Large intestine (tissue), 12 donors: ENCODE measurements at places on chromosomes 4 and X. TPM values are rescaled to one million over a fixed set of nuclear protein-coding genes. Genes with fewer than 3 reads are reported as not detected.

GRCh38 chr4:64814616-64815015, 405.4 kb upstream of the TECRL start:
- no peak for DNase-seq

Gene GRID2
- 0.57 TPM for polyA plus RNA-seq

DNA sequence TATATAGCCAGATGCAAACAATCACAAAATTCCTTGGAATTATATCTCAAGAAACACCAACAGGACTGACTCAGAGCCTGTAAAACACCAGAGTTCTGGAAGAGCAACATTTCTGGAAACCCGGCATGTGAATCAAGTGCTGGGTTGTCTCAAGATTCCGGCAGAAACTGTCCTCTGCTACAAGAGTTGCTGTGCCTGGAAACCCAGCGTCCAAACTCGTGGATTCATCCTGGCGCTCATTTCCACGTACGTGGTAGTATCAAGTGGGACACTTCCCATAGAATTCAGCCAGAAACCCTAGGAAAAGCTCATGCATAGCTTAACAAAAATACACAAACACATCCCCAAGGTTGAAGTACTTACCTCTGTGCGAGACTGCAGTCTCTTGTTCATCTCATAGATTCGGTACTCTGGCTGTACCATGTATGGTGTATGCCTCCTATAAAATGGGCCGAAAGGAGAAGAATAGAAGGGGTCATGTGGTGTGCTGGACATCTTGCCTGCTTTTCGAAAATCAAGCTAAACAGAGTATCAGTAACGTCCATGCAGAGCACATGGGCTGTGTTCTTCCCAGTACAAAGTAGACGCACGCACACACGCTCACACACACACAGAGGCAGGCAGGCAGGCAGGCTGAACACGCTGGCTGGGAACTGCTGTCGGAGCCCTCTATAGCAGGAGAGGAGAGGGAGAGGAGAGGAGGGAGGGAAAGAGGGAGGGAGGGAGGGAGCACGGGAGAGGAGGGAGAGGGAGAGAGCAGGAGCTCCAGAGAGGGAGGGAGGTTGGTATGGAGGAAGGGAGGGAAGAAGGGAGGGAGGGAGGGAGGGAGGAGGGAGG, at the start of gene LDB2:
Gene LDB2 (minus strand): TSS at position 655 of the 837 bp plus-strand sequence.
- peak; percentile 45 for DNase-seq

DNA sequence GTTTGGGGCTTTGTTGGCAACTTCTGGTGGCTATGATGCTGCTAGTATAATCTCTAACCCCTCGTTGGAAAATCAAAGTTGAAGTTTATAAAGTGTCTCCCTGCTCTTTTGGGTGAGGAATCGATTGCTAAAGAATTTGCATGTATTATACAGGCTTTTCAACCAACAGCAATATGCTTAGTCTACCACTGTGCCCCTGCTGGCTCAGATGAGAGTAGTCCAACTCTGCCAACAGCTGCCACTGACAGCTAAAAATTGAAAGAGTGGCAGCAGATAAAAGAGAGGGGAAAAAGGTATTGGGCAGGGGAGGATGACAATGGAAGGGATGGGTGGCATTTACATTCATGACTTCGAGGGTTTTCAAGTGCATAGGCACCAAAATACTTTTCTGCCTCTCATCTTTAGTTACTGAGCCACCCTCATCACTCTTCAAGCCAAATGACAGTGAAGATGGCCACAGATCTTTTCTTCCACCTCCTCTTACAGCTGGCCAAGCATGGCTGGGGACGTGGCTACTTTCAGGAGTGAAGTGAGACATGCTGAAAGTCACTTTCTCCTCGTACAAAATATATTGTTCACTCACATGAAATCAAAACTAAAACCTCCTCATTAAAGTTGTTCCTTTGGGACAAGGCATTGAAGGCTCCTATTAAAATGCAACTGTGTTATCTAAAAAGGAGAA, 2.7 kb upstream of the GRIA3 start:
- no peak for DNase-seq

GRCh38 chrX:70044541-70045245, 5.0 kb downstream of the AWAT2 start:
- DNase-seq, result no peak

DNA sequence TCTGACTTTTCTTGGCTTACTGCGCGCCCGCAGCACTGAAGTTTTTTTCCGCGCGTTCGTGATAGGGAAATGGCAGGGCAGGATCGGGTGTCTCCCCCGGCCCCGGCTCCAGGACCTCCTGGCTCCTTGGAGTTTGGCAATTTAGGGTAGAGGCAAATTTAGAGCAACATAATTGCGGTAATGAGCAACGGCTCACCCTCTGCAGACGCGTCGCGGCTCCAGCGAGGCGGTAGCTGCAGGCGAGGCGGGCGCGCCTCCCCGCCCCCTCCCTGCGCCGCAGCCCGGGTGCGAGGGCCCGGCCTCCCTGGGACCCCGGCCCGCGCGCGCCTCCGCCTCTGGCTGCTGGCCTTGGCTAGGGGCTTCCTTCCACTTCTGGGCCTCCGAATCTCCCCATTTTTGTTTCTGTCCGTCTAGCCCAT, 6.2 kb downstream of the MSX1 start:
- DNase-seq, result no peak

Gene GC
- polyA plus RNA-seq, result 50.6 TPM

- no peak for DNase-seq
Observed at GRCh38 chr4:181319629-181320028, 923.6 kb upstream of the TENM3 start.

DNA sequence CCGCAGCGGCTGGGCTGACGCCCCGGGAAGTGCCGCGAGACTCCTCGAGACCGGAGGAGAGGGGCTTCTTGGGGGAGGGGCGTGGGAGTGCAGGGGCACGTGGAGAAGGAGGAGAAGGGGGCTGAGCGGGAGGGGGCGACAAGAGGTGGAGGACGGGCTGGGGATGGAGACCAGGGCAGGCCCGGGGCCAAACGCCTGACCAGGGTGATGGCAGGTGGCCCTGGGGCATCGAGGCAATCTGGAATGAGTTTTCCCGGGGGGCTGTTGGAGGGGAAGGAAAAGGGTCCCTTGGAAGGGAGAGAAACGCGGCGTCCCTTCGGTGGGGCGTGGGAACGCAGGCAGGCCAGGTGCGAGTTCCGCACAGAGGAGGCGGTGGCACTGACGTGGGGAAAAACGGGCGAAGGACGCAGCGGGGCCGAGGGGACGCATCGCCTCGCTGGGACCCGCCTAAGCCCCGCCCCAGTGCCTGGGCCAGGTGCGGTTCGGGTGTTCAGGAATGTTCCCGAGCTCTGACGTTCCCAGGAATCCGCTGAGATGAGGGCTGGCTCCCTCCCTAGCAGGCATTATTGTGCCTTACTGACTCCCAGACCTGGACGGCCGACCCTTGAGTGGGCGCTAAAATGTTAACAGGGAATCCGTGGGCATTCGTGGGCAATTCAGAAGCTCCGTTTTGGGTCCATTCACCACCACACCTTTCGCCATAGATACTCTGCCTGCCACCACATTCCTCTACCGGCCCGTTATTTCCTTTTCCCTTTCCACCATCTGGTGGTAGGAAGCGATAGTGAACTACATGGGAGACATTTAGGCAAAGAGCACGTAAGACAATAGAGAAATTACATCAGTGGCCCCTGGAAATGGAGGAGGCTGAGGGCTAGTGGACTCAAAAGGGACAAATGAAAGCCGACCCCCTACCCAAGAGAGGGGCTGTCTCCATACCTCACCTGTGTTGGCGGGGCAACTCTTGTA, 795 bp upstream of the SH3KBP1 start:
- peak; percentile 44 for DNase-seq

Gene BEX4
- 94.7 TPM for polyA plus RNA-seq

Gene UGT2B11
- polyA plus RNA-seq, result 0.15 TPM

DNA sequence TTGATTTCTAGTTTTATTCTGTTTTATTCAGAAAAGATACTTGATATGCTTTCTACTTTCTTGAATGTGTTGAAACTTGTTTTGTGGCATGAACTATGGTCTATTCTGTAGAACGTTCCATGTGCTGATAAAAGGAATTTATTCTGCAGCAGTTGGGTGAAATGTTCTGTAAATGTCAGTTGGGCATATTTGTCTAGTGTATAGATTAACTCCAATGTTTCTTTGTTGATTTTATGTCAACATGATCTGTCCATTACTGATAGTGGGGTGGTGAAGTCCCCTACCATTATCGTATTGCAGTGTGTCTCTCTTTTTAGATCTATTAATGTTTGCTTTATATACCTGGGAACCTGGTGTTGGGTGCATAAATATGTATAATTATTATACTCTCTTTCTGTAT, 55.5 kb downstream of the CEP135 start:
- DNase-seq, result no peak

DNA sequence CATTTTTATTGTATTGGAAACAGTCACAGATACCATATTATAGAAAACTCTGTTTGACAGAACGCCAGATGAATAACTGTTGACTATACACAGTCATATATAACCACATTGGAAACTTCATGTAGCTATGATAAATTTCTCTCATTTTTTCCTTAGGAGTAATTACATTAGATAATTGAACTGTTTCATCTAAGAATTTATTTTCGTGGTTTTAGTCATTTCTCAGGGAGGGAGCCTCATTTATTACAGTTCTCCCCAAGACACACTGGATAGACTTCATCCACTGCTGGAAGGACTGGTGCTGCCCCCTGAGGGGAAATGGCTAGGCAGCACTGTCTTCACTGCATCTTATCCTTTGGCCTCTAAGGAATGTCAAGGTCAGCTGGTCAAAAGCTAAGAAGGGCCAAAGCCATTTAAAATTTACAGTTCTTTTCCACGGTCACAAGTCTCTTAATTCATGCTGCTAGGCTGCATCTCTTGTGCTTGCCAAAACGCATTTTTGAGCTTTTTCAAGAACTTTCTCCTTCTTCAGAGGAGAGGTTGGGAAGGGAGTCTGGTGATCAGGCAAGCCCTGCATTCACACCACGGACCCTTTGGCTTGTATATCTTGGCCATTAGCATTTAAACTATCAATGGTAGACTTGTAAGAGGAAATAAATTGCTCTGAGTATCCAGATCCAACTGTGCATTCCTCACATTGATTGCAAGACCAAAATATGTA, 145.1 kb downstream of the CBR4 start:
- DNase-seq, result no peak

DNA sequence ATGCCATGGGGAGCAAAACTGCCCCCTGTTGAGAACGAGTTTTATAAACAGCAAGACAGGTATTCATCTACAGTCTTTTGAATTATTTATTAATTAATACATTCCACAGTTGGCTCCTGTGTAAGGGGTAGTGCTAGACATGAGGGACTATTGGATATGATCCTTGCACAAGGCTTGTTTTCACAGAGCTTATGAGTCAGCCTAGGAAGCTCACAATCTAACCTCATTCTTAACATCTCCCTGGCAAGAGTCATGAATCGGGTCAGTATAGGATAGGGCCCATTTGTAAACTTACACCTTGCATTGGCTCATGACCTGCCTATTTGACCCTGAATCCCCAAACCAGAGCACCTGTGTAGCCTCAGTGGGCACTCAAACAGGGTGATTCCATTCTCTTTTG, 209.1 kb upstream of the HCCS start:
- DNase-seq, result no peak

DNA sequence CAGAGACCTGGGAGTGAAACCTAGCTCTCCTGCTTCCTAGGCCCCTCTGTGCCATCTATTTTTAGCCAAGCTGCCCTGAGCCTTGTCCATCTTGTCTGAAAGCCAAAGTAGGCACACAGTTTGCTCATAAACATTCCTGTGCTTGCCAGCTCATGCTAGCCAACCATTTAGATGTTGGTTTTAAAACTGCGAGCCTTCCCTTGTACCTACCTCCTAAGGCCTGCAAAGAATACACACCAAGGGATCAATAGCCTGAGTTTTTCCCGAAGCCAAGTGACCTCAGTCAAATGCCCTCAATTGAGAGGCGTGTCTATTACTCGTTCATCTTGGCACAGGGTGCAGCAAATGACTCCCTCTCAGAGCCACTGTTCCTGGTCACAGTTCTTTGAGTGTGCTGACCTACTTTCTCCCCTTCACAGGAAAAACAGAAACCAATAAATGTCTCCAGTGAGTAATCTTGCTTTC, 48.5 kb downstream of the ZCCHC12 start:
- no peak for DNase-seq

DNA sequence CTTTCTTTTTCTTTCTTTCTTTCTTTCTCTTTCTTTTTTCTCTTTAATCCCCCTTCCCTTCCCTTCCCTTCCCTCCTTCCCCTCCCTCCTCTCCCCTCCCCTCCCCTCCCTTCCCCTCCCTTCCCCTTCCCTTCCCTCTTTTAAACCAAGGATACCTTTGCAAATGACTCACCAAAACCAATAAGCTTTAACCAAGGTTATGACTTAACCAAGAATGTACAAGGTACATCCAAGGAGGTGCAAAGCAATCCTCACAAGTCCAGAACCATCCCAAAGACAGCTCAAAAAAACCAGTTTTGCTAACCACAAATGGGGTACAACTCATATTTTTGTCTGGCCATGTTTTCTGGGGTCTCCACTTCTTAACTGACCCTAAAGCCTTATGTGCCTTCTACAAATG, 174.7 kb upstream of the PPP1R2C start:
- DNase-seq, result no peak

DNA sequence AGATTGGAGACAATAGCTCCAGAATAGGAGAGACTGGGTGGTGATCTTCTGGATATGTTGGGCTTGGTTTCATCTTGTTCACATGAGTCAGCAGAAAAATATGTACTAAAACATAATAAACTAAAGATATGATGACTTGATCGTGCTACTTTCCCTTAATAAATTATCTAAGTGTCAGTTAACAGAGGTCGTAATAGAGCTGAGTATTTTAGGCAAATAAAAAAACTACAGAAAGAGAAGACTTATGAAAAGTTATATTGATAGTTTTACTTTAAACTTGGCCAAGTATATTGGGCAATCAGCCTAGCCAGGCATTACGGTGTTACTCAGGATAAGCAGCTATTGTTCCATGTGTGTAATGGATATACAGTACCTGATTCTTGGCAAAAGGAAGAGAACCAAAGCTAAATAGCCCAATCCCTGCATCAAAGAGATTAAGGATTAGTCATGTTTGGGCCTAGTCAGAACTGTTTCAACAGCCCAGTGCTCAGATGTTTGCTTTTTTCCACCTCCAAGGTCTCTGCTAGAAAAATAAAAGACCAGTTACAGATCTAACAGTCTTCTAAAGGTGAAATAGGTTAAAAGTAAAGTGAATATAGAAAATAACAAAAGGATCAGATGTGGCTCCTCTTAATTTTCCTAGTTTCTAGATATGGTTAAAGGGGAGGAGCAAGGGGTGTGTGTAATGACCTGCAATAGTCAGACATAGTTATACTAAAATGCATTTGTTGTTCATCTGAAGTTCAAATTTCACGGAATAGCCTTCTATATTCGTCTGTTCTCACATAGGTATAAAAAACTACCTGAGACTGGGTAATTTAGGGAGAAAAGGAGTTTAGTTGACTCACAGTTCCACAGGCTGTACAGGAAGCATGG, 262.6 kb downstream of the ADGRL3 start:
- DNase-seq, result peak; percentile 27

DNA sequence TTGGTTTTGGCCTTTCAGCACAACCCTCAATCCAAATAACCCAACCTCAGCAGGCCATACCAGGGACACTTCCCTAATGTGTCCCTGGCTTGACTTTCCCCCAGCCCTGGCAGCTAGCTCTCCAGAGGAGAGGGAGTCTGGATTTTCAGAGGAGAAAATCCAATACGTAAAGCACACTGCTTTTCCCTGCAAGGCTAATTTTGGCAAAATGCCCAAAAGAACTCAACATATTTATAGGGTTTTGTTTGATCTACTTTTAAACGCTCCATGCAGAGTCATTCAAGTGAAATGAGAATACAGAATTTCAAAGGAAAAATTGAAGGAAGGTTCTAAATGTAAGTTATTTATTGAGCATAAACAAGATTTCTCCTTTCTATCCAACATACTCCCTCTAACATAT, 167.2 kb downstream of the SH3KBP1 start:
- DNase-seq, result no peak

Gene MEPE
- polyA plus RNA-seq, result not detected
